ENCODE measurements at places on chromosomes 4 and X.

DNA sequence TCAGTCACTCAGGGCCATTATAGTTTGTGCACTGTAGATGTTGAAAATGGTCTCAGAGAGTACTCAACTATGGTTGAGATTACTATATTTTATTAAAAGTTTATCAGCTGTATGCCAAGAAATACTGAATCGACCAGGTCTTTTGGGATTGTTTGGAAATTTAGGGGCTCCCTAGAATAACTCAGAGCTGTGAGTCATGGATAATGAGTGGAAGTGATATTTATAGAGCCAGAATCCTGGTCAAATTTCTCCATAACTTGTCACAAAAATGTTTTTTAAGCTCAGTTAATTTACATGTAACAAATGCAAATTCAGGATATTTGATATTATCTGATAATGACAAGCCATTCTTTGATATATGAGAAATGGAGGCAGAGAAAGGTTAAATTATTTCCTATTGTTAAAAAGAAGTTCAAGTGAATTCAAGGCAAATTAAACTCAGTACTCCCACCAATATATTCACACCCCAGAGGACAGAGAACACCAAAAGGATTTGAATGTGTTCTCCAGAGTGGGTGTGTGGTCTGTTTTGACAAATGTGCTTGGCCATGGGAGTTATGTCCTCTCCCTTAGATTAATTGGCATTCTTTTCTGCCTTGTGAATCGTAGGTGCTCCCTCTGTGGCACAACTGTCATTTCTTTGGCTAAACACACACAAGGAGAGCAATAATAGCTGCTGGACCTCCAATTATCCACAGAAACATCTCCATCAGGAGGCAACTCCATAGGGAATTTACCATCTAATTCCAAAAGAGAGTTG lies 37.7 kb downstream of the ARHGAP24 start:
- no peak for DNase-seq

DNA sequence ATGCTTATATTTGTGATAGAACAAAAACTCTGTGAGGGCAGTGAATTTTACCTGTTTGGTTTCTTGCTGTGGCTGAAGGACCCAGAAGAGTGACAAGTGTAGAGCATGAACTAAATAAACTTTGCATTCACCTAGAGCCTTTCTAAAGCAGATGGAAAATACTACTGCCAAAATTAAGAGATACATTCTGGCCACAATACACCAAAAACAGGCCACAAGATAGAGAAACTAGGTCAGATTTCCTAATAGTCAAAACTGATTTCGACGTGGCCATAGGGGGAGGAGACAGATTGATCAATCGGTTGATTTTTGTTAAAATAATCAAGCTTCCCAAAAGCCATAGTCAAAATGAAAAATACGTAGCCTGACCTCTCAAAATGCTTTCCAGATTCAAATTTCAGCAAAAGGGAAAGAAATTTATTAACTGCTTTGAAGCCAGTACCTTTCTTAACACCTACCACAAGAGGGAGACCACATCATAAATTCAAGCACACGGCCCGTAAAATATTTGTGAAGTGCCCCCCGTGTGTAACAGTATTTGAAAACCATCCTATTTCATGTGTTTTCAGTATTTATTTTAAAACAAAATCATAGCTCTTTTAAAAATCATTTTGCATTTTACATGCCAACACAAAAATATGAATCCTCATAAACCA lies 132.4 kb downstream of the CORIN start:
- DNase-seq = peak; percentile 20

DNA sequence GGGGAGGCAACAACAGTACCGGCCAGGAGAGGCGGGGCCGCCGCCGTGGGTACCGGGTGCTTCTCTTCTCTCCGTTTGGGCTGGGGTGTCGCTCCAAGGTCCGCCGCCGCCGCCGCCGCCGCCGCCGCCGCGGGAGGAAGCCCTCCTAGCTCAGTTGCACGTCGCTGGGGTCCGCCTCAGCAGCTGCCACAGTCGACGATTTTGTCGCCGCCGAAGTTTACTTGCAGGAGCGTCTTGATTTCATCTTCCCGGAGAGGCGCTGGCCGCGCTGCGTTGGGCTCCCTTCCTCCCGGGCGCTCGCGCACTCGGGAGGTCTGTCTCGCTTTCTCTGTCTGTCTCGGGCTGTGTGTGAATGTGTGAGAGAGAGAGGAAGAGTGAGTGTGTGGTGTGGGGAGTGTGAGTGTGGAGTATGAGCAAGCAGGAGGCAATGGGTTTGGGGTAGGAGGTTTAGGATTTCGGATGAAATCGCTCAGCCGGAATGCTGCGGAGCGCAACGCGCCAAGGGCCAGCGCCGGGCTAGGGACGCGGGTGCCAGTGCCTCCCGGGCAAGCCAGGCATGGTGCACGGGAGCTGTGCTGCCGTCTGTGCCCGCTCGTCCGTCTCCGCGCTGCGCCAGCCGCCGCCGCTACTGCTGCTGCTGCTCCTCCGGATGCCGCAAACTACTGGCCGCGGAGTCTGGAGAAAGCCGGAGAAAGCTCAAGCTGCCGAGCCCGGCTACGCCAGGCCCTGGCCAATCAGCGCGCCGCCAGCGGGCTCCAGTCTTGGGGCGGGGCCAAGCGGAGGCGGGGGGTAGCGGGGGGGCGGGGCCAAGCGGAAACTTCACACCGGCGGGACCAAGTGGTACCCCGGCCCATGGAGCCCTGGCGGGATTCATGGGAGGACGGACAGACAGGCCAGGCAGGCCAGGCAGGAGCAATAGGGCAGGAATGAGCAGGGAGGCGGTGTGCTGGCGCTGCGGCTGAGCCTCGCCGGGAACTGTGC lies at the start of gene PCDH19:
Gene PCDH19 (minus strand): TSS at position 664 of the 981 bp plus-strand sequence. CDS start 1,676 bp downstream, outside the sequence.
- peak; percentile 81 for DNase-seq

GRCh38 chr4:23423540-23423939 lies 466.3 kb downstream of the PPARGC1A start:
- DNase-seq = no peak

- DNase-seq = no peak
Observed at GRCh38 chr4:92483341-92483740, 179.6 kb downstream of the GRID2 start.

GRCh38 chr4:5566526-5566925 lies 141.8 kb downstream of the EVC2 start:
- DNase-seq = no peak

DNA sequence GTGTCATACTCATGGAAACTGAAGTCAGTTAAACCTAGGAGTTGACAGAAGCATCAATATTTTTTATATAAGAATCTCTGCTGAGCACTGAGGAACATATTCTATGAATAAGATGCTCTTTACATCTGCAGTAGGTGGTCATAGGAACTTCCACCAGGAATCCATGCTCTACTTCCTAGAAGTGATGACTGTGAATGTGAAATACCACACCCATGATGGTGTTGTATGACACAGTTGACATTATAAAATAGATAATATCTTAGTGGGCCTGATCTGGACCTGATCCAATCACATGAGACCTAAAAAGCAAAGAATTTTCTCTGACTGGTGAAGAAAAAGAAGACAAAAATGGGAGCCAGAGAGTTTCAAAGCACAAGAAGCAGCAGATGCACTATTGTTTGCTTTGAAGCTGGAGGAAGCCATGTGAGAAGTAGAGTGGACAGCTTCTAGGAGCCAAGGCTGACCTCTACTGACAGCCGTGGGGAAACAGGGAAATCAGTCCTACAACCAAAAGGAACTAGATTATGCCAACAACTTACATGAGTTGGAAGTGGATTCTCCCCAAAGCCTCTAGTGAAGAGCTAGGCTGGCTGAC lies 68.6 kb upstream of the HS3ST1 start:
- no peak for DNase-seq

DNA sequence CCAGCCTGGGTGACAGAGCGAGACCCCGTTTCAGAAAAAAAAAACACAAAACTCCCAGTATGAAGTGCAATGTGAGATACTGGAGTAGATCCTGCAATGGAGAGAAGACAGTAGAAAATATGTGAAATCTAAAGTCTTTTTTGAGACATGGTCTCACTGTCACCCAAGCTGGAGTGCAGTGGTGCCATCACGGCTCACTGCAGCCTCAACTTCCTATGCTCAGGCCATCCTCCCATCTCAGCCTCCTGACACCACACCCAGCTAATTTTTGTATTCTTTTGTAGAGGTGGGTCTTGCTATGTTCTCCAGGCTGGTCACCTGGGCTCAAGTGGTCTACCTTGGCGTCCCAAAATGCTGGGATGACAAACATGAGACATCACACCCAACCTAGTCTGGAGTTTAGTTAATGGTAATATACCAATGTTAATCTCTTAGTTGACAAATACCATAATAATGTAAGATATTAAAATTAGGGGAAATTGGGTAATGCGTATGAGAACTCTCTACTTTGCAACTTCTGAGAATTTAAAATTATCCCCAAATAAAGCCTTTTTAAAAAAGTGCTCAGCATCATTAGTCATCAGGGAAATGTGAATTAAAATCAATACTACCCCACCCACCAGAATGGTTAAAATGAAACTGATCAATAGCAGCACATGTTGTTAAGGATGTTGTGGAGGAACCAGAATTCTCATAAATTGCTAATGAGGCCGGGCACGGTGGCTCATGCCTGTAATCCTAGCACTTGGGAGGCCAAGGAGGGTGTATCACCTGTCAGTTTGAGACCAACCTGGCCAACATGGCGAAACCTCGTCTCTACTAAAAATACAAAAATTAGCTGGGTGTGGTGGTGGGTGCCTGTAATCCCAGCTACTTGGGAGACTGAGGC lies 15.0 kb downstream of the RBMX start:
- DNase-seq = no peak

DNA sequence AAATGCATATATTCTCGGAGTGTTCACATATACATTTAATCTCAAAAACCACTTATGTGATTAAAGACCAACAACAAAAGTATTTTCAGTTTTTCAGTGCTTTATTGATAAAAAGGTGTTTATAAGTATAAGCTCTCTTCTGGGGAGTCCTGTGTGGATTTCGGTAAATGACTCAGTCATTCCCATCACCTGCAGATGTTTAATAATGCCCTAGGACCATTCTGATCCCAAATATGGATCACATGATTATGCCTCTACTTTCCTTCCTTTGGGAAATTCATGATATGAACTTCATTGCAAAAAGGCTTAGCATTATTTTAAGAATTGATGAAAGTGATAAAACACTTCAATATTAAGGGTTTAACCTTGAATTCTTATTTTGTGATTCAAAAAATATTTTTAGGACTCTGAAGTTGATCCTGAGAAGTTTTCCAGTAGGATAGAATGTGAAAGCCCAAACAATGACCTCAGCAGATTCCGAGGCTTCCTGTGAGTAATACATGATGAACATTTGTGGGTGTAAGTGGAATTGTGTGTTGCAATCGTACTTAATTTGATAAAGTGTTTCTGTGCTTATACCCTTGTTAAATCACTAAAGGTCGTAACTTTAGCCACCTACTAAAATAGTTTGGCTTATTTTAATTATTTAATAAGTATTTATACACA lies 40.2 kb downstream of the ATP10D start:
- peak; percentile 11 for DNase-seq

DNA sequence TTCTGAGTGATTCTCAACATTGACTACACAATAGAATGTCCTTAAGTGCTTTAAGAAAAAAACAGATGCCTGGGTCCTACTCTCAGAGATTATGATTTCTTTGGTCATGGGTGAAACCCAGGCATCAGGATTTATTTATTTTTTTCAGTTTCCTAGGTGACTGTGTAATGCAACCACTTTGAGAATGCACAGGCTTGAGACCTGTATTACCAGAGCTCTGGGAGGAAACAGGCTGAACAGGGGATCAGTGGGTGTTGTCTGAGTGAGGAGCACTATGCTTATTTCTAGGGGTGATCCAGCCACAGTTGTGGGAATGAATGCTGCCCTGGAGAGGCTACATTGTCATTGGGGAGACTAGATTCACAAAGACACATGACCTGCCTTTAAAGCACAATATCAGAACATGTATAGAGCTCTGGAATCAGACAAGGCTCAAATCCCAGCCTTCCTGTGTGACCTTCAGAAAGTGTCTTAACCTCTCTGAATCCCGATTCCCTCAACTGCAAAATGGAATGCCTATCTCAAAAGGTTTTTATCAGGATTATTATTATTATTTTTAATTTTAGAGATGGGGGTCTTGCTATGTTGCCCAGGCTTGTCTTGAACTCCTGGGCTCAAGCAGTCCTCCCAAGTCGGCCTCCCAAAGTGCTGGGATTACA lies 61.6 kb upstream of the PRPS1 start:
- no peak for DNase-seq

DNA sequence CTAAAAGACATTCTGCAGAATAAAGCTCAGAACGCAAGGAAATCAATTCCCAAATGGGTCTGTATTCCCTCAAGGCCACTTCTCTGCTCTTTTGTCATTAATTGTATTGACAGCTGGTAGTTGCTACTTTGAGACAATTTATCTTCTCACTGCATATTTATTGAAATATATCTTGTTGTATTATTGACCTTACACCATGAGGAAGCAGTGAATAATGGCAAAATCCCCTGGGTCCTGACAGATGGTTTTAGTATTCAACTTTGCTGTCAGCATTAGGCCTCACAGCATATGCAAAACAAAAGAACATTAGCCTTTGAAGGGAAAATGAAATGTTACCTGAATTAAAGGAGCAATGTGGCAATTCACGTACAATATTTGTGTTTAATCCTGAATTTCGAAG lies 406.1 kb upstream of the TRAM1L1 start:
- no peak for DNase-seq

DNA sequence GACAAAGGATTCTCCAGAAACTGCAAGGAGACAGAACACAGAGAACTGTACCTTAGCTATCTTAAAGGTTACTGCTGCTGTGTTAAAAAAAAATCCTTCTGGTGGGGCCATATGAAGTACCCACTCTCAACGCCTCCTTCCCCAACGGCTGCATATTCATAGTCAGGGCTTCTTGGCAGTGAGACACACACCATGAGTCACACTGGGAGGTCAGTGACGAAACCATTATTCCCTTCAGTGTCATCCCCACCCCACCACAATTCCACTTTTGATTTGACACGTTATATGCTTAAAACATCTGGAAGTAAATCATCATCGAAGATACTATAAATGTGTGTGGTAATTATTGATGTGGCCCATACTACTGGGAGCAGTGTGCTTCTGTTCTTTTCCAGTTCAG lies 271.5 kb downstream of the LDB2 start:
- peak; percentile 22 for DNase-seq

GRCh38 chr4:41133454-41134018 lies 80.8 kb downstream of the APBB2 start:
- DNase-seq = no peak

DNA sequence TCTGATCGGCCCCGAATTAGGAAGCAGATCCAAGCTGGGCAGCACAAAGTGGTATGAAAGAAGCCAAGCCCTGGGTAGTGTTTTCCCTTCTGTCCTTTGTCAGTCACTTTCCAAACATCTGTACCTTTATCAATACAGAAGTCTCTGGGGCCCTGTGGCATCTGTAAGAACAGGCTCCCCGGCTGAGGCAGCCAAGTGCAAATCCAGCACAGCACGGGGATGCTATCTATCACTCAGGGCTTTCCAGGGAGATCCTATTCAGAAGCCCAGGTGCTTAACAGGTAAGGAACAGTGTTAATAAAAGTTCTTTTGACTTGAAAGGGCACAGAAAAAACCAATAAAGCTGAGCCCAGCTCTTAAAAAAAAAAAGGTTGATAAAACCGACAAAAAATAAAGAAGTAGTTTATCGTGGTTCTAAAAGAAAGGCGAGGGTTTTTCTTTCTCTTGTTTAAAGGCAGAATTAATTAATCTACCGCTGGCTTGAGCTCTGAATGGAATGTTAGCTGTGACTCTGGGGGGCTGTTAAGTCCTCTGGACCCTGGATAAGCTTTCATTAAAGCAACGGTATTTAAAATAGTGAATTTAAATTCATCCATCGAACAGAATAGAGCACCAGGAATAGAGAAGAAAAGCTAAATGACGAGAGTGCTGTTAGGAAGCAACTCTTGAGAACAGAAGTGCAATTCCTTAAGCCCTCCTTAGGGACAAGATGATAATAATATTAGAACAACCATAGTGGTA lies 119.1 kb upstream of the GATB start:
- no peak for DNase-seq

GRCh38 chrX:13001961-13002671 lies 27.2 kb downstream of the TMSB4X start:
- DNase-seq = no peak

Data from hepatocyte (in vitro differentiated cells).